NCI-H1105 (cell line): ENCODE measurements at places on chromosomes 3 and 15.

GRCh38 chr15:33021806-33022389 is 172.6 kb downstream of the FMN1 start:
- peak; percentile 24 for DNase-seq

GRCh38 chr15:68062214-68062613 is 8.1 kb downstream of the PIAS1 start:
- DNase-seq: no peak

DNA sequence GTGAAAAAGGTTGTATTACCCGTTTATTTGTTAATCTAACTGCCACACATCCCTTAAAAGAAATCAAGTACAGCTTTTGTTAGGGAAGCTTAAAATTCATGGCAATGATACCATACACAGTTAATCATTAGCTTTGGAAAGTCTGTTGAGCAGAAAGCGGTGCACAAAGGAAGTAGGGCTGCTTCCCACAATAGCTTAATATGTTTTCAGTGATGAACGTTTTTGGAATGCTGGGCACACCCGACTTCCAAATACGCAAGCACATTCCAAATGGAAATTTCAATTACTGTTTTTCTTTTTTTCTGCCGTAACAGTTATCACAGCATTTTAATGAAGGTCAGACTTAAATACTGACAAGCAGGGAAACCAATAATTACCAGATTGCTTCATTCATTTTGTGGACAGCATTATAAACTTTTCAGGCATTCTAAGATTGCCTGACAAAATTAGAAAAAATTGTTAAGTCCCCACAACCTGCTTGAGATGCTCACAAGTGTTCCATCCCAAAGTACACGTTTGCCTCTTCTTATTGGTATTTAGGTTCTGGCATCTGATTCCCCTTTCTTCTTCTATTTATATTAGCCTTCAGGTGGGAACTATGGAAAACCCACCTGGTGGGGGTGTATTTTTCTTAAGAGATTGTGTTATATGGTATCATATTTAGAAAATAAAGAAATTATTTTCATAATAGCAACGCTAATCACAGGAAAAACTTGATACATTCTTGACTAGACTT is 1.1 kb upstream of the ECT2 start:
- no peak for DNase-seq

- DNase-seq: no peak
Observed at GRCh38 chr3:131242201-131242600, 139.4 kb upstream of the NUDT16 start.

DNA sequence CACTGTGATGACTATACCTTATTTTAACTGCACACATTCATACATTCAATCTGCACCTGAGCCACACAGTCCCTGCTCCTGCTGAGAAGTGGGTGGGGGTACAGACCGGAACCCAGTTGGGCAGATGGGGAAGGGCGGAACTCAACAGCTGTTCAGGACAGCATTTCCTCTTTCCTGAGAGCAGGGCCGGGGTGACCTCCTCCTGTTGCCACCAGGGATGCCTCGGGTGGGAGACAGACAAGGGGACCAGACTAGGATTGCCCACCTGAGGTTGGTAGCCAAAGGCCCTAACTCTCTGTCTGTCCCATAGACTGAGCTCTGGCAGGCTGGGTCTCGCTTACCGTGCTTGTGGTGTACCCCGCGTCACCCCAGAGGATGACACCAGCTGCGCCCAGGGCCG is 3.9 kb downstream of the HYAL2 start:
- DNase-seq: no peak

- DNase-seq: peak; percentile 71
Observed at GRCh38 chr3:149813367-149814281, 609 bp downstream of the RNF13 start.

- DNase-seq: no peak
Observed at GRCh38 chr3:127464642-127465041, 125.9 kb downstream of the TPRA1 start.
